ENCODE measurements at places on chromosomes 2 and 18.

DNA sequence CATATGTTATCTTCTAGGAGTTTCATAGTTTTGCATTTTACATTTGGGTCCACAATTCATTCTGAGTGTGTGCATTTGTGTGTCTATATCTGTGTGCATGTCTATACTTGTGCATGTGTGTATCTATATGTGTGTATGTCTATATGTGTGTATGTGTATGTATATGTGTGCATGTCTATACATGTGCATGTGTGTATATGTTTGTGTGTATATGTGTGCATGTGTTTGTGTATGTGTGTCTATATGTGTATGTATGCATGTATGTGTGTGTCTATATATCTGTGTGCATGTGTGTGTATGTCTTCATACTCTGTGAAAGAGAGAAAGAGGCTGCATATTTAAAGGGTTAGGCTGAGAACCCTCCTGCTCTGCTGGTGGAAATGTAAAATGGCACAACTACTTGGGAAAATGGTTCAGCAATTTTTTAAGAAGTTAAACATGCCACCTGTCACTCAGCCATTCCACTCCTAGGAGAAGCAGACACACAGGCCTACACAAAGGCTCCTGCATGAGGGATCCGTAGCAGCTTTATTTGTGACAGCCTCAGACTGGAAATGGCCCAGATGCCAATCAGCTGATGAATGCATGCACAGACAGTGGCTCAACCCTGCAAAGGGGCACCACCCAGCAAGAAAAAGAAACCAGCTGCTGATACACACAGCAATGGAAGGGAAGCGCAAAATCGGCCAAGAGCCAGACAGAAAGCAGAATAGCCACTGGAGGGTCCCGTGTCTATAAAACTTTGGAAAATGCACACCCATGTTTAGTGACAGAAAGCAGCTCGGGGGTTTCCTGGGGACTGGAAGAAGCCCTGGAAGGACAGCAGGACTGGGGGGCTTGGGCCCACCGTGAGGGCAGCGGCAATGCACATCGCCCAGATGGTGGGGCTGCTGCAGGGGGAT, 146.8 kb downstream of the SEPTIN10 start:
- DNase-seq = peak; percentile 58

DNA sequence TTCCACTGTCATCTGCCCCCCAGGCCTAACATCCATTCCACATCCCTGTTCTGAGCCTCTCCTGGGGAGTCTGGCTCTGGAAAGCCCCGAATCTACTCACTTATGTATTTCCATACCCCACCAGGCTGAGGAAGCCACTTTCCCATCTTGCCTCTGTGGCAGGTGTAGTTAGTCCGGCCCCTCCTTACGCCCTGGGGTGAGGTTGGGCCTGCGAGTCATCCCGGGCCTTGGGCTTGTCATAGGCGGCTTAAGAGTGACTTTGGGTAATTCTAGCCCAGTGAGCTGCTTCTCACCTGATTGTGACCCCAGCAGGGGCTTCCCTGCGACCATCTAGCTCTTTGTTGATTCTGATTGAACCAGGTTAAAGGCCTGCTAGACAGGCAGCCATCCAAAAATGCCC, 21.1 kb downstream of the PCARE start:
- no peak for DNase-seq

DNA sequence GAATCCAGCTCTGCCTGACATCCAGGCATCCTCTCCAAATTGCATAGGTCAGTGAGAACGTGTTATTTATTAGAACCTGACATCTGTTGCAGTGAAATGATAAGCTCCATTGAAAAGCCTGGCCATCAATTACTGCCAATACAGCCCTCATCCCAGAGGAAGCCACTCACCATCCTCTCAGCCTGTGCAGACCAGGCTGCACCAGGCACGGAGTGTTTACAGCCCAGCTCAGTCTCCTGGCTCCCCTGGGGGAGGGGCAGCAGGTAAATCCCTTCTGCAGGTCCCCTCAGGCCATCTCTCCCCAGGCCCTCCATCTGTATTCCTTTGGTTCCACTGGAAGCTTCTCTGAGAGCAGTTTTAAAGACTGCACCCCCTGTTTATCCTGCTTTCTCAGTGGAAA, 82.6 kb upstream of the FOSL2 start:
- no peak for DNase-seq

DNA sequence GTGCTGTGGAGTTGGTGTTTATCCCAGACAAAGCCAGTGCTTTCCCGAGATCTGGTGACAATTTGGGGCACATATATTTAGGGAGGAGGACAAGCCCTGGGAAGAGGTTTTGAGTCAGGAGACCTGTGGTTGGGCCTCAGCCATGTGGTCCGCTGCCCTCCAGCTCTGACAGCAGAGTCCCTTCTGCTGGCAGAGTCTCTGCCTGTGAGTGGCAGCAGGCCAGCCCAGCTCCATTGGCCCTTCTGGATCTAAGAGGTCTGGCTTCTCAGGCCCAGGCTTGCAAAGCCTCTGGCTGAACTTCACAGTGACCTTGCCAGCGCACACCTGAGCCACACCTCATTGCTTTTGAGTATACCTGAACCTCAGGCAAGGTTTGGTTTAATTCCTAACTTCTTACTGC, 115.3 kb downstream of the BCL2L11 start:
- DNase-seq = no peak

DNA sequence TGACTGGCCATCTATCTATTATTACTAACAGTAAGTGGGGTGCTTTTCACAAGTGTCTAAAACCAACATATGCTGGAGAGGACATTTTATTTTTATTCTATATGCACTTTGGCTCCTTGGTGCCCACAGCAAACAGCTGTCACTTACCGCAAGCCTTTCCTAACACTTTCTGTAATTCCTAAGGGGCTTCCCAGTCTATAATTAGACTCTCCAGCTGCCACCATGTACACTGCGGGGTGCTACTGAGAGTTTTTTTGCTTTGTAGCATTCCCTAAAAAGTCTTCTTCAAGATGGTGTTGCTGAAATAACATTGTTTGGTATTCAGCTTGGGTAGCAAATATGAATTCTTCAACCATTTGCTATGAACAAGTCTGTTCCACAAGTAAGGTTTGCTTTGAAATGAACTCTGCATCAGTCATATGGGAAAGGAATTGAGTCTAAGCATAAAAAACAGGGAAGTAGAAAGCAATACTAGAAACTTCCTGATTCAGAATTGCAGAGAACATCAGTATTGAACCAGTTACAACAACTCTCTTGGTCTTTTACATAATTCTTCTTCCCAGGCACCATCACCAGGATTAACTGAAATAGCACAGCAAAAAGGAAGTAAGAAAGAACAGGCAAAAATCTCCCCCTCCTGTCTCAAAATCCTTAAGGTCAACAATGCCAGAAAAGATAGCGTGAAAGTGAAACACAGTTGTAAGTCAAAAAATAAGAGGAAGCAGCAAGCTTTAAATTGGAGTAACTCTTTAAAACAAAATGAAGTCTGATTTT, 28.6 kb downstream of the EPB41L3 start:
- DNase-seq = no peak

DNA sequence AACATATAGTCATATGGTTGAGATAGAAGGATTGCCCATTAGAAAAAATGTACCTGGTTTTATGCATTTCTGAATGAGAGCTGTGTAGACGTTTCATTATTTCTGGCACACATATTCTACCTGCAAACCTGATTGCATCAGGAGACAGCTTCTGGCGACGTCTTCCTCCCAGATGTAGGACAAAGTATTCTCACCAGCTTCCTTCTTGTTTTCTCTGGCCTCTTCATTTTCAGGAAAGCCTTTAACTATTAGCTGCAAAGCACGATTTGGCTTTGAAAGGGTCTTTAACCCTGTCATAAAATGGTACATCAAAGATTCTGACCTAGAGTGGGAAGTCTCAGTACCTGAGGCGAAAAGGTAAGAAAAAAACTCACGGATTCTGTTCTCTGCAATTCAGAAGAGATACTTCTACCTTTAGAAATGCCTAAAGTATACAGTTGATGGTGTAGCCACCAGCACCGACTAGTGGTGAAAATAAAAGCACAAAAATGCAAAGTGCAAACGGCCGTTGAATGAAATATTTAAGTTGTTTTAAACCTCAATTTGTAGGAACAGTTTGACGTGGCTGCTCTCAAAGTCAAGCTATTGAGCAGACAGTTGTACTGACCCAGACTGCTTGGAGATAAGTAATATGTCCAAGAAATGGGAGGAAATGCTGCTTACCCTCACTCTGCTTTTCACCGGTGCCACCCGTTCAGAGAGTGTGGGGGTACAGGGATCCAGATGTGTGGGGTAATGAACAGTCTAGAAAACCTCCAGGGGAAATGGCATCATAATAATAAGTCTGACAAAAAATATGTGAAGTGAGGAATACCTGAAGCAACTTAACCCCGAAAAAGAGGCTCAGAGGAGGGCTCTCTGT, 20.2 kb downstream of the IL18RAP start:
- DNase-seq = peak; percentile 65

GRCh38 chr2:122412360-122412759, 656.9 kb downstream of the TSN start:
- no peak for DNase-seq

DNA sequence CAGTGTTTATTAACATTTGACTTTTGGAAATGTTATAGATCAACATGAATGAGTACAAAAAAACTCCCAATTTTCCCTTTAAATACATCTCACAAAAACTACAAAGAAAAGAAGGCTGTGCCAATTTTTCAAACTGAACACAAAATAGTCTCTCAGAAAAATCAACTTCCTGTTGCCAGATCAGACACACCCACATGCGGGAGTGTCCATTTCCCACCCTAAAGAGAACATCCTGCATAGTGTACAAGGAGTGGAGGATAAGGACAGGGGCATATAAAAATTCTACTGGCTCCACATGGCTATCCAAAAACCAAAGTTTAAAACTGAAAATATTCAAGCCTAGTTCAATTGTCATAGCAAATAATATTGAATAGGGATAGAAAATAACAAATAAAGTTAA, 165.3 kb downstream of the ATAD2B start:
- DNase-seq = no peak

GRCh38 chr2:55152475-55153412, 79.3 kb downstream of the CLHC1 start:
- peak; percentile 88 for DNase-seq

- no peak for DNase-seq
Observed at GRCh38 chr2:42978887-42979415, 186.6 kb upstream of the HAAO start.

DNA sequence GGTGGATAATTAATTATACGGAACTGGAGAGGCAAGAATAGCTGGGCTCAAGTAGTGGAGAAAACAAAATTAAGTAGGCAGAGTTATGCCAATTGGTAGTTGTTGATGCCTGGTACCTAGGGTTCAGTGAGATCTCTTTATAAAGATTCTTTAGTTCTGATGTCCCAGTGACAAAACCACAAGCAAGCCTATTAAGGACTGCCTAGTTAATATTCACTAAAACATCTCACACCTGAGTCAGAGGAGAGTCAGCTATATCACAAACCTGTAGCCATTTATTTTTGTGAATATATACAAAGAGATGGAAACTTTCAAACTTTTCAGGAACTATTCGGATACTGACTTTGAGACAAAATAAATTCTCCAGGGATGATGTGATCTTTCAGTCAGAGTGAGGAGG, 213.9 kb upstream of the CYP26B1 start:
- DNase-seq = no peak

DNA sequence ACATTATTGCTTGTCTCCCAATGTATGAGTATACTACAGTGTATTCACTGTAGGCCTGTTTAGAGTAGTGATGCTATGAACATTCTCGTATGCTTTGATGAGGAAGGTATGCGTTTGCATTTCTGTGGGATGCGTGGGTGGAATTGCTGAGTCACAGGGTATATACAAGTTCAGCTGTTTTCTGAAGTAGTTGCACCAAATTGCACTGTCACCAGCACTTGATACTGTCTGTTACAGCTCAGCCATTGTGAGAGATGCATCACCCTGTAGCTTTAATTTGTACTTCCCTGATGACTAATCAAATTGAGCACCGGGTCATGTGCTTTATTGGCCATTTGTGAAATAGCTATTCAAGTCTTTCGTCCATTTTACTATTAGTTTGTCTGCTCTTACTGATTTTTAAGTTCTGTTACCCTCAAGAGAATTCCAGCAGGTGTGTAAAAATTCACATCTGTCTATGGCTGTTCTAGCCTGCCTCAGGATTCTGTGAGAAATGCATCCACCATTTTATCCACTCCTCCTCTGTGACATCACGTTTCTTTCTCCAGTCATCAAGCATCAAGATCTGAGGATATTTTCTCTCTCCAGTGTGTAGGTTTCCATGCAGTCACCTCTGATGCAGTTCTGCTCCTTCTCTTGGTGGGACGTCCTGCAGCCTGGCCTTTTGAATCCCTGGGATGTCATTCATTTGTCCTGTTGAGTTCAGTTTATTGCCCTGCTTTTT, 72.5 kb downstream of the DGKD start:
- no peak for DNase-seq

DNA sequence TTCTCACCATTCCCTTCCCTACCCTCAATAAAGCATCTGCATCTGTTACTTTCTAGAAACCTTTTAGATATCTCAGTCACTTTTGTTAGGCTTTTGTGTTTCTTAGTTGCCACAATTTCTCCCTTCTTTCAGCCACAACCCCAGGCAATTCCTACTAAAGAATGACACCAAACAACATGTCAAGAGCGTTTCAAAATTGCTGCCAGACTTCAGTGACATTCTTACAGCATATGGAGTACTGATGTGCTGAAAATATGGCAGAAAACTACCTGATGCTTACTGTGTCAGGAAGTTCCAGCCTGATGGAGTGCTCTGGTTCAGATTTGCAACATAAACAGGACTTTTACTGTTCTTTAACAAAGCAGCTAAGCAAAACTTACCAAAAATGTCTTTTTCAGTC, 957.7 kb upstream of the POU3F3 start:
- no peak for DNase-seq

DNA sequence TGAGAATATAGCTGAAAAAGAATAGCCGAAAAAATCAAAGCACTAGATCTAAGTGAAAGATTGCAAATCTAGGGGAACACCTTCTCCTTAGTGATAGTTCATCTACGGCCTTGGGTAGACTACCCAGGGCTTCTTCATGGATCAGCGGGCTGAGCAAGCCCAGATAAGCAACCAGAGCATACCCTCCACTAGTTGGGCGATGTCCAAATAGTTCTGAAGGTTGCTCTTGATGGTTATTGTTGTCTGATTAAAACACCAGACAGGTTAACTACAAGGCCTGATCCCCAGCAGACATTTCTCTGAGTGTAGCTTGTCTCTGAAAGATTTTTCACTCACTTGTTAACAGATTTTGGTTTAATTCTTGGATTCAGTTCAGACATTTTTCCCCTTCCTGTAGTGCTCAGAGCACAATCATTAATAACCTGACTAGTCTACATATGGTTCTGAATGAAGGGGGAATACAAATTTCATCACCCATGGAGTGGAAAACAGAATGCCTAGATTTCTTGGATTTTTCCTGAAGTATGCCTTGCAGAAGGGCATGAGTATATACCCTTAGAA, 99.6 kb downstream of the BABAM2 start:
- DNase-seq = no peak

DNA sequence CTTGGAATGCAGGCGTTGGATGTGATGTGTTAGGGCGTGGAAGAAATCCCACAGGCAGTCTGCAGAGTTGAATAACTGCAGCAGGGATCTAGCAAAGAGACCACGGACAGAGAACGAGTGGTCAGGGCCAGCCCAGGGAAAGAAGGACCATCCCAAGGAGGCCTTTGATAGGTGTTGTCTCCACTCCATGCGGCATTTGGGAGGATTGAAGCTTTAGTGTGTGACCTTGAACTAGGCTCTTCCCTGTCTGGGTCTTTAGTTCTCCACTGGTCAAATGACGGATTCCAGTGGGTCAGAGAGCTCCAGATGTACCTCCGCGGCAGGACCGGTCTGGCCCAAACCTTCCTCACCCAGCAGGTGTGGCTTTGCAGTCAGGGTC, 18.4 kb downstream of the GREB1 start:
- no peak for DNase-seq

Data from Karpas-422 (cell line).